ENCODE measurements at places on chromosomes 11 and 22.

DNA sequence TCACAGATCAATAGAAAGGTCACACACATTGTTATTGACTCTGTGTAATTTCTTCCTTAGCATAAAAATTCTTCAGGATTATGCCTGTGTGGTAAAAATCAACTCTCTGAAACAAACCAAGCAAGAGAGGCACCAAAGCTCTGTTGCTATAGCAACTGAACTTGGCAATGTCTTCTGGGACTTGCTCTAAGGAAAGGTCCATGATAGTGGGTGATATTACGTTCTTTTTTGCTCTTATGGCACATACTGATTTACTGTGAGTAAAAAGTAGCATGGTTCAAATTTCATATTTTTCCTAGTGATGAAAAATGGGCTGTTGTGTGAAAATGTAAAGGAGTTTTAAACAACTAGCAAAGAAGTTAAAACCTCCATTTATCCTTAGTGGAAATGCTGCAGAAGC lies 66.4 kb downstream of the SVIP start:
- DNase-seq, result no peak

GRCh38 chr11:1479006-1479677 lies 7.4 kb downstream of the MOB2 start:
- DNase-seq, result no peak

DNA sequence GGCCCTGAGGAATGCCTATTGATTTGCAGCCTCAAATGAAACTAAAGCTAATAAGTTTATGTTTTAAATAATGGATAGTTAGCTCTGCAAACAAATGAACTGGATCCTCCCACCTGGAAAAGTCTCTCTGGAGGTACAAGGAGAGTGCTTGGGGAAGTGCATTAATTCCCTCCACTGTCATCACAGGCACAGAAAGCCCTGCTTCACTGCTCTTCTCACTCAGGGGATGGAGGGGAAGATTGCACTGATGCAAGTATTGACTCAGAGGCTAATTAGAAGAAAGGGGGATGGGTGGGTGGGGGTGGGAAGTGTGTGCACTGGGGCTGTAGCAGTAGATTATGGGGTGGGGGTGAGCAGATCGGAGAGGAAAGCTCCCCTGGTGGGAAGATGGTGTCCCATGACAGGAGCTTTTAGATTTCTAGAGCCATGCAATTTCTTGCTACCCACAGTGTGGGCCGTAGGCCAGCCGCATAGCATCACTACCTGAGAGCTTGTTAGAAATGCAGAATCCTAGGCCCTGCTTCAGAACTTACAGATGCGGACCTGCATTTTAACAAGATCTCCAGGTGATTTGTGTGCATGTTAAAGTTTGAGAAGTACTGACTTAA lies 163.9 kb downstream of the HIPK3 start:
- no peak for DNase-seq

GRCh38 chr11:1936072-1936780 lies 10.9 kb upstream of the MRPL23 start:
- peak; percentile 1 for DNase-seq

- peak; percentile 4 for DNase-seq
Measured at GRCh38 chr22:49307870-49308269, 519.8 kb downstream of the BRD1 start.

DNA sequence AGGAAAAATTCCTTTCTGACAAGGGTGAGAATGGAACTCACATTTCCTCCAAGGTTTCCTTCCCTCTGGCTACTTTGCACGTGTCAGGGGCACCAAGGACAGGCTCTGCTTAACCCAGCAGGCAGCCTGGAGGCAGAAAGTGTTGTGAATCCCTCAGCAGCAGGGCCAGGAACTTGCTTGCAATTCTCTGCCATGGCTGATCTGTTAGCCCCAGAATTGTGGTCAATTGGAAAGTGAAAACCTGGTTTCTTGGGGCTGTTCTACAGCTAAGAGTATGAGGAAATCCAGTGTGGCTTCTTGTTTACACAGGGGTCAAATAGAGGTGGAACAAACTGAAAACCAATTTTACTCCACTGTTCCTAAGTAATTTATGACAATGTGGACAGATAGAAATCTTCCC lies 38.3 kb upstream of the CEP295 start:
- no peak for DNase-seq

- DNase-seq, result peak; percentile 56
Measured at GRCh38 chr22:49156662-49157285, 670.9 kb downstream of the BRD1 start.

GRCh38 chr11:95335989-95336388 lies 105.0 kb upstream of the SESN3 start:
- no peak for DNase-seq

DNA sequence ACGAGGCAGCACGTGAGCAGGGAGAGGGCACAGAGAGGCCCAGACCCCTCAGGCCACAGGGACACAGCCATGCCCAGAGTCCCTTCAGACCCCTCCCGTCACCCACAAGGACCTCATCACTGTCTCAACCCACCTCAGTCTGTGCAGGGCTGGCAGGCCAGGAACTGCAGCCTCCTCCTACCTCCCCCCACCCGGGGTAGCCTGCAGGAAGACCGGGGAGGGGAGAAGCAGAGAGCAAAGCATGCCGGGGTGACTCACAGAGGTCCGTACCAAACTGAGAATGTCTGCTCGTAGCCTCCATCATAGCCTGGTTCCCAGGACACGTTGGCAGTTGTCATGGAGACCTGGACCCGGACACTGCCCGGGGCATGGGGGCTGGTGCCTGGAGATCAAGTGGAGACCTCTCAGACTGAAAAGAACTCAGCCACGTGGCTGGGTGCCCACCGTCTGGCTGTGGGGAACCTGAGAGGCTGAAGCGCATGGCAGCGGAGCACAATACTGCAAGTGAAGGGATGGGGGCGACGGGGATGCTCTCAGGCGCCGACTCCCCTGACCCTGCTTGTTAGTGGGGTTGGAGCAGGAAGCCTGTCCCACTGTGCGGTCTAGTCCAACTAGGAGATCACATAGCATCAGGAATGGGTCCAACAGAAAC lies 27.2 kb downstream of the IGSF9B start:
- DNase-seq, result no peak

- DNase-seq, result no peak
Measured at GRCh38 chr11:17739945-17740338, 5.4 kb downstream of the KCNC1 start.

GRCh38 chr11:21774212-21774611 lies 418.7 kb upstream of the ANO5 start:
- DNase-seq, result no peak

DNA sequence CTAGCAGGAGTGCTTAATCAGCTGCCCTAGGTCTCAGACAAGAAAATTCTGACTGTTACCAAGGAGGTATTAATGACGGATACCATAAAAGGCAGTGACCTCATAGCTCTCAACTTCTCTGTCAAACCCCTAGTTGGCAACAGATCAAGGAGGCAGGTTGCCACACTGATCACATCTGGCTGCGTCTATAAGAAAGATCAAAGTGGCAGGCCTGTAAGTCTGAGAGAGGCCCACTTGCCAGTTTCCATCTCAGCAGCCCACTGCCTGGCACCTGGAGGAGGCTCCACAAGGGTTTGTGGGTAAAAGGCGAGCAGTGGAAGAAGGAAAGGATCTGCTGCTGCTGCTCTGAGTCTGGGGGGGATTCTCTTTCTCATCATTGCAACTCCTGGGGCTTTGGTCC lies 239.6 kb upstream of the MPPED2 start:
- no peak for DNase-seq

GRCh38 chr11:128830290-128831173 lies 36.6 kb downstream of the KCNJ1 start:
- DNase-seq, result no peak

DNA sequence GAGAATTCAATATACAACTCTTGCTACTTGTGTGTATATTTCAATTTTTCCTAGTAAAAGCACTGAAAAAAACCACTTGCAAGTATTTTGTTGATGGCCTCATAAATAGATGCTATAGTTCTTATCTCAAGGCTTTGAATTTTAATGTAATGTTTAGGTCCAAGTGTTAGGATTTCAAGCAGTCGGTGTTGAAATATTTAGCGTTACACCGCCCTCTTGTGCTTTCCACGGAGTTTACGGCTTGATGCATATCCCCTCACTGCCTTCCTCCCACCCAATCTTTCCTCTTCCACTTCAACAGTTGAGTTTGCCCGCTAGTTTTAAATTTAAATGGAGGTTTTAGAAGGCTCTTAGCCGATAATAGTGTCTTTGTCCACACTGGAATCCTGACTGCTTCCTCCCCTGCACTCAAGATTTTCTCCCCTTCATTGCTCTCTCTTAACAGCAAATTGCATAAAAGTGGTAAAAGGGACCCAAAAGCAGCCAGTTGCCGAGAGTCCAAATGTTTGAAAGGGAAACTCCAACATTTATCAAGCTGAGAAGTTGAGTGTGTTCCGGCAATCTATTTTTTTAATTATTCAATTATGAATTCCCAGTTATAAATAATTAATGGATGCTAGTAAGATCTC lies 25.9 kb upstream of the HTATIP2 start:
- DNase-seq, result no peak

- DNase-seq, result no peak
Measured at GRCh38 chr11:112812729-112813128, 148.5 kb upstream of the NCAM1 start.

GRCh38 chr11:31259797-31260196 lies 109.7 kb downstream of the DCDC1 start:
- DNase-seq, result no peak

- no peak for DNase-seq
Measured at GRCh38 chr22:26715392-26715936, 58.1 kb downstream of the MIAT start.

DNA sequence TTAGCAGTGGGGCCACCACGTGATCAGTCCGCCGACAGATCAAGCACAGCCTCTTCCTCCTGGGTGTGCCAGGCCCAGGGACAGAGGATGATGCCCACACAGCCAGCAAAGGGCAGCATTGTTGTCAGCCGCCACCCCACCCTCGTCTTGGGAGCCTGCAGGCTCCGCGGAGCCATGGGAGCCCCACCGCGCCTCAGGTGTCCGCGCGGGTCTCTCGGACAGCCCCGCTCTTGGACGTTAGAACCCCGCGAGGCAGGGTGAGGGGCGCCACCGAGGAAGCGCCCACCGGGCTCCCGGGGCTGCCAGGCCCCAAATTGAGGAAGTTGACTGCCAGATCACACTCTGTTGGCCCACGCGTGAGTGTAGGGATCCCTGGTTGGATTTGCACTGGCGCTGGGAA lies 83.9 kb upstream of the MS4A8 start:
- no peak for DNase-seq

DNA sequence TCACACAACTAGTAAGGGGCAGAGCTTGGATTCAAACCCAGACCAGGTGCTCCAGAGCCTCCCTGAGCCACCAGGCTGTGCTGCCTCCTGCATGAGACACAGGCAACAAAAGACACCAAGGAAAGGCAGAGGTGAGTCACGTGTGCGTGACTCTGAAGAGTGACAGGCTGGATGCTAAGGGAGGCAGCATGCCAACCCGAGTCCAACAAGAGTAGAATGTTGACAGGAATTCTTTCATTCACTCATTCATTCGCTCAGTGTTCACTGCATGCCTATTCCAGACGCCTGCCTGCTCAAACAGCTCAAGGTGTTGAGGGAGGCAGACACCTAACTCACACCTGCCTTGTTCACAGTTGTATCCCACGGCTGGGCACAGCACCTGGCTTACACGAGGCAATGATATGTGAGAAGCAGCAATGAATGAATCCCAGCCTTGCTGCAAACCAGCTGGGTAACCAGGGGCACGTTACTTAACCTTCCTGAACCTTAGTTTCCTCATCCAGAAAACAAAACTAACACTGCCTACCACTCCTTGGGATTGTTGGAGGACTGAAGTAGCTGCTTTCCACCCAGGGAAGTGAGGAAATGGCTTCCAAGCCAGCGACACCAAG lies 73.8 kb upstream of the ARFGAP3 start:
- no peak for DNase-seq

- DNase-seq, result peak; percentile 94
Measured at GRCh38 chr11:2305140-2305778, 3.4 kb downstream of the TSPAN32 start.

DNA sequence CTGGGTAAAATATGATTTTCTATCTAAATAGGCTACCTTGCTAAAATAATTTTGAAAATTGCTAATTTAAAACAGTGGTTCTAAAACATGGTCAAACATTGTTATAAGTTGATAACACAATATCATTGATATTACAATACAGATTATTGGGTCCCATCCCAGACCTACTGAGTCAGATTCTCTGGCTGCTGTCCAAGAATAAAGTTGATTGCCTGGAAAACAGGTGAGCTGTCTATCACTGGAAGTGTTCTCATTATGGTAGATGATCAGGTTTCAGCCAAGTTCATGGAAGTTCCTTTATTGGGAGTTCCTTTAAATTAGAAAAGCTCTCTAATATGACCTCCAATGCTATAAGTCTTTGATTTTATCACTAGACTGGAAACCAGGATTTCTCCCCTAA lies 52.3 kb downstream of the SC5D start:
- no peak for DNase-seq

DNA sequence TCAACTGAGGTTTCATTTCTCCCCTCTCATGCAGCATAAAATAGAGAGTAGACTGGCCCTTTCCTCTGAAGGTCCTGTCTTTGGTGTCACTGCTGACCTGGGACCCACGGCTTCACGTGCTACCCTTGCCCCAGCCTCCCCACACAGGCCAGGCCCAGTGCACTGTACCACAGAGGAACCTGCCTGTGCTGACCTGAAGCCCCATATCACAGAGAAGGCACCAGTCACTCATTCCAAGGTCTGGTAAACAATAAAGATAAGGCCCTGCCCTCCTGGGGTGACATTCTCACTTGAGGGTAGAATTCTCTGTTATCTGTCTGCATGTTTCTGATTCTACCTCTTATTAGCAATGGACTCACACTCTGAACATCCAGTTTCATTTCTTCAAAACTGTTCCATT lies 51.3 kb downstream of the RPL27A start:
- no peak for DNase-seq

- peak; percentile 11 for DNase-seq
Measured at GRCh38 chr11:112167145-112167544, at the start of gene TEX12. TEX12 (plus strand) TSS chr11:112167372; CDS start chr11:112169269, 1,897 bp downstream.

DNA sequence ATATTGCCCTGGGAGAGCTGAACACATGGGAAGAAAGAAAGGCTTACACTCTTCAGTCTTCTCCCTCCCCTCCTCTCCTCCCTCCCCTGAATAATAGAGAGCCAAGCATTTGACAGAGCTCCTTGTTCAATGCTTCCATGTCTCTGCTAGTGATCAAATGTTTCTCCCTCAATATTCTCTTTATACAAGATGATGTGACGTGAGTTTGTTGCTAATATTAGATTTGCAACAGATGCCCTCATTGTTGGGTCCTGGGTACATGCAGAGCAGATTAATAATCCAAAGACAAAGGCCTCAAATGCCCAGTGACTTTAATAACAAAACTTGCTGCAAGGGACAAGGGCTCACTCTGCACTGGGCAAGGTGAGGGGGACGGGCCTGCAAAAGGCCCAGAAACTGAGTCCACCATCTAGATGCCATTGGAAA lies 7.1 kb upstream of the ENDOD1 start:
- DNase-seq, result no peak

DNA sequence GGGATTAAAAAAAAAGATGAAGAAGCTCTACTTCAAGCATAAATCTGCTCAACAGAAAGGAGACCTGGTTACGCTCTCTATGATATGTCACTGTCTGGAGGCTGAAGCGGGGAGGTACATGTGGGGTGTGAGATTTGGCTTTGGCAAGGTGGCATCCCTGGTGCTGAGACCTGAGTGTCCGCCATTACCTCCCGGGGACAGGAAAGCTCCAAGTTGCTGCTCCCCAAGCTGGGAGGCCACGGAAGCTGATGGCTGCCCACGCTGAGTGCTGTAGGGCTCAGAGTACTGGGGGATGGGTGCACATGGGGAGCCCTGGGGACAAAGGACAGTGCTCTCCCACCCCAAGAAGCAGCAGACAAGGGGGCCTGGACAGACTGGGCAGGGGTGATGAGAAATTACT lies 167.9 kb downstream of the DSCAML1 start:
- no peak for DNase-seq

GRCh38 chr22:45082795-45083194 lies 73.0 kb upstream of the PHF21B start:
- no peak for DNase-seq

Data from left colon (tissue), 2 donors.